AG08395 (cell line): ENCODE measurements at places on chromosomes 1 and 21.

- DNase-seq, result no peak
These were observed 779.6 kb upstream of the PRMT6 start for GRCh38 chr1:106276871-106277270.

GRCh38 chr21:39073063-39073462 lies 110.2 kb downstream of the PSMG1 start:
- DNase-seq, result no peak

DNA sequence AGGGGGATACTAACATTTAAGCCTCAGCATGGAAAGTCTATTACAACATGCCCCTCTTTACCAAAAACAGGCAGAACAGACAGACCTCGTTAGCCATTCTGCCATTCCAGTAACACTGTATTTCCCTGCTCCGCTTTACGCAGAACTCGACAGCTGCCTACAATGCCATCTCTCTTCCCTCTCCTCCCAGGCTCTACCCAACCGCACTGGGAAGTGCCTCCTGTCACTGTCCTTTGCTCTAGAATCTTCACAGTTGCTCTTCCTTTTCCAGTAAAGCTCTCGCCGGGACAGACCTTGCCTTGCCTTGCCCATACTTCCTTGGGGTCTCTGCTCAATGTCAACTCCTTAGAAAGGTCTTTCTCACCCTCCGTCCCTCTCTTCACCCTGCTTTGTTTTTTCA lies 22.8 kb downstream of the COA6 start:
- no peak for DNase-seq

DNA sequence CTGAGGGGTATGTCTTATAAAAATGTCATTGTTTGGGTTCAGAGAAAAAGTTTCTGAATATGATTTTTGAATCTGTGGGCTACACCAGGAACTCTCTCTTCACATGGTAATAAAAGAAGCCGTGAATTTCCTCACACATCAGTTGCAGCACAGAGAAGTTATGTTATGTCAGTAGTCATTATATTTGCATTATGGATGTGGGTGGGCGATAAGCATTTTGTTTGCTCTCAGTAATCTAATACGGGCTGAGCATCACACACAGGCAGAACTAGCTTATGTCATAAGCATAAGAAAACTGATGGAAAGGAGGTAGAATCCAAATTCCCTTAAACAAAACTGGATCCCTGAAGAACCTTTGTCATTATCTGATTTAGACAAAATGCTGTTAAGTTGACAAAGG lies 70.8 kb downstream of the PRDM2 start:
- no peak for DNase-seq

DNA sequence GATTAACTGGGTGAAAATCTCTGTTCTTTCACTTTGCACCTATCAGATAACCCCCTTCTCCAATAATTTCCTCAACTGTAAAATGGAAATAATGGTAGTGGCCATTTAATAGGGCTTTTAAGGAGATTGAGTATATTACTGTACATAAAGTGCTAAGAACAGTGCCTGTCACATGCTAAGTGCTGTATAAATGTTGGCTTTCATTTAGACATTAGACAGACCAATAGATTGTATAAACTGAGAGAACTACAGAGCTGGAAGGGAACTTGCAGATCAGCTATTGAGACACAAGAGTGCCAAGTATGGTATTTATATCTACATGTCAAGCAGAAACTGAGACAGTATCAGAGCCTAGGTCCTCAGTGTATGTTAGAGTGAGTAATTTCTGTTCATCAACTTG lies 934.7 kb downstream of the PLA2G4A start:
- no peak for DNase-seq

DNA sequence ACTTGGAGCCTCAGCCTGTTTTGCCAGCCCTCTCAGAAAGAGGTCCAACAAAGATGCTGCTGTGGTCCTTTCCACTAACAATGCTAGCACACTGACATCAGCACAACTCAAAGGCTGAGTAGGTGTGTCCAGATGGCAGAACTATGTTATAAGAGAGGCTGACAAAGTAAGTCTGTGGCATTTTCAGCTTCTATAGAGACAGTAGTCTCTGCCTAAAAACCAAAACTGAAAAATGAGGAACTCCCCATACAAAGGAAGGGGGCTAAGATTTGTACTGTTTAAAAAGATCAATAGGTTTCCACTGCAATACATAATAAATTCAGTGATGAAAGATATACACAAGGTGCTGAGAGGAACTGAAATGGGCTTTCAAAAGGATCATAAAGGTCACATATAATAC lies 12.3 kb downstream of the ERO1B start:
- DNase-seq, result no peak
